Fibroblast of upper back skin (primary cell): ENCODE measurements at places on chromosomes 5 and 9.

GRCh38 chr5:53045263-53045662 is 56.1 kb downstream of the ITGA2 start:
- no peak for DNase-seq

GRCh38 chr5:170363671-170364070 is 25.5 kb downstream of the KCNMB1 start:
- no peak for DNase-seq

DNA sequence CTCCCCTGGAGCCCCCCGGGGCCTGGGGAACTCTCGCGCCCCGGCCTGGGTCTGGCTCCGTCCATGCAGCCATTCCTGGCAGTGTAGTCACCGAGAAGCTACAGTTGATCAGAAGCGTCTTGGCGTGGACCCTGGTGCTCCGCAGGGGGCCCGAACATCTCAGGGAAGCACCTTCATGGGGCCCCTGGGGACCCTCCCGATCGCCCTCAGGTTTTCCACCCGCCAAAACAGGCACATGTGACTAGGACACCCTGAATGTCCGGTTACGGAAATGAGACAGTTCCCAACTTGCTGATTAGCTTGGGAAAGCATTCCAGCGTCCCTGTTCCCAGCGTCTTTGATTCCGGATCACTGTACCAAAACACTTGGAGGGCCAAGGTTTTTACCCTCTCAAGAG is 472 bp downstream of the FBXO4 start:
- peak; percentile 34 for DNase-seq

DNA sequence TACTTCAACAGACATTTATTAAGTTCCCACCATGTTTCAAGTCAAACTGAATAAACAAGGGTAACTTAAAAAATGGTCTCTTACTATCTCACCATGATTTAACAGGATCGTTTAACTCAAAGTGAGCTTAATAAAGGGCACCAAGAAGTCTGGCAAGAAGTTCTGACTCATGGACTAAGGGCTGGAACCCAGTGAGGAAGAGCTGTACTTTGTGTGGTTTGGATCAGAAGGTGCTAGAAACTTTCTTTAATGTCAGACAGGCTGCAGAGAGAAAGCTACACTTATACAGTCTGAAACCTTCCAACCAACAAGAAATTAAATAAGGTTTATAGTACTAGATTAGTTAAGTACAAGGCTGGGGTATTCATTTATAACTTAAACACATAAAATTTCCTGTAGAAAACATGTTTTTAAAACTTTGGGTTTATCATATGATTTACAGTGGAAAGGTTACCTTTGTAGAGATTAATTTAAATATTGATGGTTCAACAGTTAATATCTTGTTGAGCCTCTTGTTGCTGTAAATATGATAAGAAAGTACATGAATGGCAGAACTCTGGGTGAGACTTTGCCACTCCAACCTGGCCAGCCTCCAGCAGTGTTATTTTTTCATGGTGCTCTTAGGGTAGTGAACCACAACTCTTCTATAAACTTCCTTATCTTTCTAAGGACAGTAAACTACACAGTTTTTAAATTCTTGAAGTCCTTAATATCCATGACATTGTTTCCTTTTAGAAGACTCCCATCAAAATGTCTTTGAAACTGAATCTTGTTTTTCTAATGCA is 162.8 kb downstream of the MAN2A1 start:
- DNase-seq = no peak

DNA sequence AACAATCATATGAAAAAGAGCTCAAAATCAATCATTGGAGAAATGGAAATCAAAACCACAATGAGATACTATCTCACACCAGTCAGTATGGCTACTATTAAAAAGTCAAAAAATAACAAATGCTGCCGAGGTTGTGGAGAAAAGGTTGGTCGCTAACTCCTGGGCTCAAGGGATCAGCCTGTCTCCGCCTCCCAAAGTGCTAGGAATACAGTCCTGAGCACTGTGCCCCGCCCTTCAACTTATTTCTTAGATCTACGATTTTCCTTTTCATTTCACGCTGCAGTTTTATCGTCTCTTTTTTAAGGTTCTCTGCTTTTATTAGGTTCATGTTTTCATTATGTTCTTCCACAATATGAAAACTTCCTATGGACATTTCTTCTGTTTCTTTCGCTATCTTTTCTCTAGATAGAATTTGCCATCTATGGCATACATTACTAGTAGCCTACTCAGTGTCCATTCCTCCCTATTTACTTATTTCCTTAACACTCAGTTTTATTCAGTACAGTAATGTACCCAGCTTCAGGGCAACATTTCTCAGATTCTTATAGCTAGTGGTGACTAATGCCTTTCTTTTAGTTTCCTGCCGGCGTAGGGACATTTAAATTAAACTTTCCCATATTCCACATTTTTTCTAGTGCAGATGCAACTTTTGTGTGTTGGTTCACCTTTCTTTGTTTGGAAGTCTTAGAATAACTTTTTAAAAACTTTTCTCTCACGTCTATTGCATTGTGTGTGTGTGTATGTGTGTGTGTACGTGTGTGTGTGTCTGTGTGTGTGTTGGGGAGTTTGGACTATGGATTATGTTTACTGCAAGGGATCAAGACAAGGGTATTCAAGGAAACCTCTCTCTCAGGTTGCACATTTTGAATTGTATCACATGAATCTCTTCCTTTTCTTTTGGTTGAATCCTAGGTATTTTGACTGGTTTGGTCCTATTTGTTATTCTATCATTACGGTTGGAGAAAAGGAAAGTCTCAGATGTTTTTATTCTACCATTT is 21.6 kb upstream of the FBN2 start:
- DNase-seq = peak; percentile 57

- peak; percentile 27 for DNase-seq
Observed at GRCh38 chr5:128144491-128144890, 60.9 kb downstream of the SLC12A2 start.

- no peak for DNase-seq
Observed at GRCh38 chr5:25568989-25569625, 924.3 kb upstream of the CDH10 start.

DNA sequence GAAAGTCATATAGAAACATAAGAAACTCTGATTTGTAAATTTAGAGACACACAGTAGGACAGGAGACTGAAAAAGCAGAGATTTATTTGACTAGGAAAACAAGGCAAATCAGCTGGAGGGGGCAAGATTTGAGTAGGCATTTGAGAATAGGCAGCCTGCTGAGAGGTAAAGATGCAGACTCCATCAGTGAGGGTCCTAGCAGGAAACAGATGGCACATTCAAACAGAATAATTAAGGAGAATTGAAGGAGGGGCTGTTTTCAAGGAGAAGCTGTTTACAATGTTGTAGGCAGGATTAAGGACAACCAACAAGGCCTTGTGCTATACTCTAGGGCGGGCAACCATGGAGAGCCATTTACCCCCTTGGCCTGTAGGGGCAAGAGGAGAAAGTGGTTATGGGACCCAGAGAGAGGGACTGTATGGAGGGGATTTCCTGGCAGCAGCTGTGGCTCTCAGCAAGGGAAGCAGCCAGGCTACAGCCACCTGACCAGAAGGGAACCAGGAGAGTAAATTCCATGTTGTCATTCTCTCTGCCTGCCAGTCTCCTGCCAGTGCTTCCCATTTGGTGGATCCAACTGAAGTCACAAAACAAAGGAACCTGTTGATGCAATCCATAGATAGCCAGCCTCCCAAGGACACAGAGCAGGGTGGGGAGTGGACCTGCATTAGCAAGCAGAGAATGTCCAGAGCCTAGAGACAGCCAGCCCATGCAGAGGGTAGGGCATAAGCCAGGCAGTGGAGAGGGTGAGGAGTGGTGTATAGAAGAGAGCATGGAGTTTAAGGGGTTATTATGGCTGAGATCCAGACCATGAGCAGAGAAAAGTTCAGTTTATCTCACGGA is 38.2 kb downstream of the PAPPA start:
- no peak for DNase-seq

DNA sequence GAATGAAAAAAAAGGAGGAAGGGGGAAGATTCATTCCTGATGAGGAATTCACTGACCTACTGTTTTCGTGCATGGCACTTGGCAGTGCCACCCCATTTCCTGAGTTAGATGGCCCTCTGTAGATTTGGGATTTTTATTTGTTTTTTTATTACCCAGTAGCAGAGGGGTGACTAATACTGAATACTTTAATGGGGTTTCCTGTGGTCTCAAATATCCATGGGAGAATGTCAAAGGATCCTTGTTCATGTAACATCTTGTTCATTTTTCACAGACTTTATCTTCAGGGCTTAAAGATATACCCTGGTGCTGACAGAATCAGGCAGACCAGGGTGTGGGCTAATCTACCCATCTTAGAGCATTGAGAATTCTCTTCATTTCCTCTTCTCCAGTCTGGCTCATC is 93.0 kb downstream of the MAMDC2 start:
- DNase-seq = peak; percentile 57

GRCh38 chr5:56281489-56282165 is 48.5 kb upstream of the ANKRD55 start:
- DNase-seq = peak; percentile 48
